ELF-1 (cell line): ENCODE measurements at places on chromosomes 16 and 17.

- DNase-seq, result peak; percentile 66
These were observed 22.9 kb upstream of the CDH13 start for GRCh38 chr16:82603784-82604411.

DNA sequence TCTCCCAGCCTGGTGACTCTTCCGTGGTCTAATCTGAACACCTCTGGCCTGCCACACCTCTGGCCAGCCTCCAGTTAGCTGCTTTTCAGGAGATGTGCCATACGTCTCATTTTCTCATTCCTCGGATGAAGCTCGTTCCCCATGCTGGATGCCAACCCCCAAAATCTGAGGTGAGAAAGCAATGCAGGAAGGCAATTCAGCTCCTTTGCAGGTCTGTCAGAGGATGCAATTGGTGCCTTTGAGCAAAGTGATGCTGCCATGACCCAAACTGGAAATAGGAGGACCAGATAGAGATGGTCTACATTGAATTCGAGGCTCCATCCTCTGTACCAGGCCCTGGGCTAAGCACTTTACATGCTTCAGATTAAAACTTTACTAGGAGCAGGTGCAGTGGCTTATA, 11.0 kb upstream of the CUEDC1 start:
- DNase-seq, result no peak

DNA sequence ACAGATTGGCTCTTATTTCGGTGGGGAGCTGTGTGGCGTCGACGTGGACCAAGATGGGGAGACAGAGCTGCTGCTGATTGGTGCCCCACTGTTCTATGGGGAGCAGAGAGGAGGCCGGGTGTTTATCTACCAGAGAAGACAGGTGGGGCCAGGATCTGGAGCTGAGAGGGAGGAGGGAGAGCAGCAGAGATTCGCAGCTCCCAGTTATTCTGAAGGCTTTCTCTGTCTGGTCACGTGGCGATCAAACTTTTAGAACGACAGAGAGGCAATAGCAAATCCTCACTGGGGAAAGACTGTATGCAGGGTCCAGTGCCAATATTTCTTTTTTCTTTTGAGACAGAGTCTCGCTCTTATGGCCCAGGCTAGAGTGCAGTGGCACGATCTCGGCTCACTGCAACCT, 22.2 kb downstream of the ITGAL start:
- DNase-seq, result no peak

DNA sequence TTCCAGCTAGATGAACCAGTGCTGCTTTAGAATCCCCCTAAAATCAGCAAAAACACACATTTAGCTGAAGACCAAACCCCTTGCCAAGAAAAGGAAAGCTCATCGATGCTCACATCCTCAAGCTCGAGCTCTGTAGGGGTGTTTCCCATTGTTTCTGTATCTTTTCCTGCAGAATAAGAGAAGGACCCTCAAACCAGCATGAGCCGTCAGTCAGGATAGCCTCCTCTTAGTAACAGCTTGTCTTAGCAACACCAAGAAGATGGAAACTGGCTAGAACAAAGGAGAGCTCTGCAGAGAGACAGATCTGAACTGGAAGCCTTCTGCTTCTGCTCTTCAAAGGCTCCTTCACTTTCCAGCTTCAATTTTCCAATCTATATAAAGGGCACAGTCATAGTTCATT, 32.0 kb downstream of the VAT1L start:
- no peak for DNase-seq

GRCh38 chr16:78584213-78584860, 484.9 kb downstream of the WWOX start:
- DNase-seq, result no peak
